Inflammatory macrophage treated with lipopolysaccharide for 4 hours (primary cell): ENCODE measurements at places on chromosomes 3 and 15.

DNA sequence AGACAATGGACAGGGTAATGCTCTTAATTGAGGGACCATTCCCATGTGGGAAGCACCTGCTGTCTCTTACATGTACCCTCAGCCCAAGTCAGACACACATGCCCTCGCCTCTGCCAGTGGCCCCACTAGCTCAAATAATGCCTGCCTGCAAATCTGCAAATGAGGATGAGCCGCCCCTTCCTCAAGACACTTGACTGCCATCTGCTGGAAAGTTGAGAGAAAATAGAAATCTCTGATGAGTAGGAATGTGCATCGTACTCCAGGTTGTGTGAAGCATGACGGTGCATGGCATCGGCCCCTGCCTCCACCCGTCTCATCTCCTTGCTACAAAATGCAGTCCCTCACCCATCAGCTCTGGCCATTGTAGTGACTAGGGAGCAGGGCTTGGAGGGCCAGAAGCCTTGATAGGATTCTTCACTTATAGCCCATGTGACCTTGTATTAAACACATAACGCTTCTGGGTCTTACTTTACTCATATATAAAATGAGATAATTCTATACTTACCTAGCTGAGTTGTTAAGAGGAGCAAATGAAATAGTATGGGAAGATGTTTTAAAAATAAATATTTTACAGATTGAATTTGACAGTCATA is 6.3 kb upstream of the SCN5A start:
- DNase-seq: peak; percentile 37

- DNase-seq: no peak
These were observed 62.4 kb downstream of the BOC start for GRCh38 chr3:113273604-113274378.

DNA sequence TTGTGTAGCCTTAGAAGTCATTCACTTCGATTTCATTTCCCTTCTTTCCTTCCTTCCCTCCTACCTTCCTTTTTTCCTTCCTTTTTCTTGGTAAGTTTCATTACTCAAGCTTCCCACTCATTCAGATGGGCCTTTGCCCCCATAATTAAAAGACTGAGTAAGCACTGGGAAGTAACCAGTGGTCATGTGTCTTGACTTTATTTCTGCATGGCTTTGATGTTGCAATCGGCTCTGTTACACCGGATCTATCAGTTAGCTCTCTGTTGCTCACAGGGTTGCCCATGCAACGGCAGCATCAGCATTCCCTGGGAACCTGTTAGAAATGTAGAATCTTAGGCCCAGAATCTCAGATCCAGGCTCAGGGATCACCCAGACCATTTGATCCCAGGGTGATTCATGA is 25.6 kb upstream of the LARS2 start:
- DNase-seq: peak; percentile 92

GRCh38 chr3:9101286-9101685 is 138.0 kb upstream of the RAD18 start:
- DNase-seq: no peak

GRCh38 chr3:60017631-60018030 is 967.8 kb upstream of the CFAP20DC start:
- DNase-seq: no peak

DNA sequence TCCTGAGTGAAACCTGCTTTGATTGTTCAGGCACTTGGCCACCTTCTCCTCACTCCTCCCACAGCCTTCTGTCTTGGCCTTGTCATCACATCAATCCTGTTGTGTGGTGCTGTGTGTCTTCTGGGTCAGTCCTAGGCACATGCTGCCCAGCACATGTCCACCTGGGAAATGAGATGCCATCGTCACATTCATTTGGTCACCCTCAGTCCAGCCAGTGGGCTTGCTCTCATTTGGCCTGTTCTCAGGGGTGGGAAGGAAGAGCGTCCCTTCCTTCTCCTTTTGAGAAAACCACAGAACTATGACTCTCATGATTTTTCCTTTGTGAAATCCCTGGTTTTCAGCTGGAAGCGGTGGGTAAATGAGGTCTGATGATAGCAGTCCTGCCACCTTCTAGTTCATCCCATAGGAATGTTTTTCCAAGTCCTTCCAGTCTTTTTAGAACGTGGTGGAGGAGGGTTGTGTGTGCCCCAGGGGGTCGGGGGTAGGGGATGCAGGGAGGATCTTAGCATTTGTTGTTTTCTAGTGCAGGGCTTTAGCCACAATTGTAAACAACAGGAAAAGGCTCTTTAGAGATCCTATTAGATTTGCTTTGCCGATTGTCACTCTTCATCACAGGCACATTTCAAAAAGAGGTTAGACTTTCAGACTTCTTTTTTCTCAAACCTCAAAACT is 8.4 kb upstream of the PLA1A start:
- peak; percentile 97 for DNase-seq

GRCh38 chr15:92100751-92101150 is 247.2 kb downstream of the SLCO3A1 start:
- no peak for DNase-seq

- DNase-seq: peak; percentile 91
These were observed 132.2 kb downstream of the KLF13 start for GRCh38 chr15:31458596-31459399.

- DNase-seq: no peak
These were observed 30.2 kb upstream of the ATOSA start for GRCh38 chr15:52709187-52709981.

- DNase-seq: no peak
These were observed 620.8 kb upstream of the MDFIC2 start for GRCh38 chr3:70933105-70933810.

- DNase-seq: no peak
These were observed 58.2 kb downstream of the PCSK6 start for GRCh38 chr15:101431301-101431700.

DNA sequence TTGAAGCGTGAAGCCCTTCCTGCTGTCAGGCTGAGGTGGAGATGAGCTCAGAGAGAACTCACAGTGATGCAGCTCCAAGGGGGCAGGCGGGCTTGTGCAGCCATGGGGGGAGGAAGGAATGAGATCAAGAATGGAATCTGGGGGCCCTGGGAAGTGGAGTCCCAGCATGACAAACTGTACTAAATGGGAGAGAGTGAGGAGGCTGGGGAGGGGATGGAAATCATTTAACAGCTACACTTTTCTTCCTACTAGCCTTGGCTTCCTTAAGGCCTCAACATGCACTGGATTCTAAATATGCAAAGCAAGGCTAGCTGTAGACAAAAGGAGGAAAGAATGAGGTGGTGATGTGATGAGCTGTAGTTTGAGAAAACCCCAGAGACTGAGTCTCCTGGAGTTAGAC is 133.9 kb downstream of the EEFSEC start:
- DNase-seq: no peak

GRCh38 chr15:99969261-99969920 is 236.2 kb upstream of the LYSMD4 start:
- no peak for DNase-seq

- DNase-seq: no peak
These were observed 258.7 kb upstream of the CTNNB1 start for GRCh38 chr3:40940651-40941050.

DNA sequence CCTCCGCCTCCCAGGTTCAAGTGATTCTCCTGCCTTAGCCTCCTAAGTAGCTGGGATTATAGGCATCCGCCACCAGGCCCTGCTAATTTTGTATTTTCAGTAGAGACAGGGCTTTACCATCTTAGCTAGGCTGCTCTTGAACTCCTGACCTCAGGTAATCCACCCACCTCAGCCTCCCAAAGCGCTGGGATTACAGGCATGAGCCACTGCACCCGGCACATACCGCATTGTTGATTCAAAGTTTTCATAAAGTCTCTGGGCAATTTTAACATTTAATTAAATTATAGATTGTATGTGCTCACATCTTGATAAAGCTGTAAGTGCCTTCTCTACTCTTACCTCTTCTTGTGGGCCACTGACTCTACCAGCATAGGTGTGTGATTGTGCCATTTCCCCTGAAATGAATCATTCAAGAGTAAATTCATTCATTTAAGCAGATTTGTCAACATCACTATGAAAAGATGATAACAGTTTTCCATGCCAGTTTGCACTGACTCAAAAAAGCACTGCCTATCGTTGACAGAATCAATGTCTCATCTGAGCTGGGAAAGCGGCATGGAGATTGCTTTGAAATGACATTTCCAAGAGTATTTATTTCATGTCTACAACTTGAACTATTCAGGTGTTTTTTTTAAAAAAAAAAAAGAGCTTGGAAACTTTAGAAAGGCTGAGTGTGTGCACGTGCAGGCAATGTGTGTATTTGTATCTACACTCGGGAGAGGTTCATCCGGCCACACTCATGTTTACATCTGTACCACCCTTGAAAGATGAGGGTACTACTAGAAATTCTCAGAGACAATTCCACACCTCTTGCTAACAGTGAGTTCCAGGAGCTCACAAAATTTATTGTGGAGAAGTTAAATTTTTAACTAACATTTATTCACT is 3.5 kb downstream of the BCL2A1 start:
- peak; percentile 55 for DNase-seq

DNA sequence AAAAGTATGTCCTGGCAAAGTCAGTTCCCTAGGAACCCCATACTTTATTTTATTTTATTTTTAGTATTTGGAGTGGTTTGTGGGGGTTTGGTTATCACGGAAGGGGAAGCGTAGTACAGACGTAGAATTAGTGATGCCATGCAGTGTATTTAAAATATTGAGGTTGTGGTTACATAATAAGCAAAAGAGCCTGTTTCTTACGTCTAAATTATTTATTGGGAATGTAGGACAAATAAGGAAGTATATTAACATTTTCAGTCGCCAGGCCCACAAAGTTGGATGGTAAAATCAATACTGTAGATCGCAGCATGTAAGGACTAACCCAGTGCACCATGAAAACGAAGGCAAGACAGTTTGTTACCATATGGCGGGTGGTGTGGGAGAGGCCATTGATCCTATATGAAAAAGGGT is 558 bp downstream of the DTWD1 start:
- peak; percentile 11 for DNase-seq

- no peak for DNase-seq
These were observed 751 bp upstream of the RPS17 start for GRCh38 chr15:82540984-82541431.

DNA sequence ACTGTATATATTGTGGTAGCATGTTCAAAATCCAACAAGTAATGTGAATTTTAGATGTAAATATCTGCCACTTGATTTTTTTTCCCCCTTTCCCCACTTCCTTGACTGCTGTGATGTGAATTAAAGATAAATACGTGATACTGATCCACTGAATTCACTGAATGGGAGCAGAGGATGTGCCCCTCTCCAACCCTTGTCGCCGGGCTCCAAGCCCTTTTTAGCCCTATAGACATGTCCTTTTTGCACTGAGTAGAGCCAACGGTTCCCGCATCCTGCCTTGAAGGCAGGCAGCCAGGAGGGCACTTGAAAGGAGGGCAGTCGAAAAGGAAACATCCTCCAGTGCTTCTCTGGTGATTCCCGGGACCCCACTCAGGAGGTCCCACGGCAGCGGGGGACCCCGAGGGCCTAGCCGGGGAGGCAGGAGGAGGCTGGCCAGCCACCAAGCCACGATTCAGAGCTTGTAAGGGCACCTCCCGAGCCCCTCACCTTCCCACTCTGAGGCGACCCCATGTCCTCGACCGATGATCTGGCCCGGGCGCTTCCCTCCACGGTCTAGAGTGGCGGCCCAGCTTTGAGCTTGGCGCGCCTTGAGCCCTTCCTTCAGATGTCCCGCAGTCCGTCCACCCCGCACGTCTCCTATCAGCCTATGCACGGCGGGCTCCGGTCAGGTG is 901 bp upstream of the MANF start:
- DNase-seq: peak; percentile 27

GRCh38 chr3:171297951-171298350 is 162.3 kb downstream of the TNIK start:
- DNase-seq: no peak

DNA sequence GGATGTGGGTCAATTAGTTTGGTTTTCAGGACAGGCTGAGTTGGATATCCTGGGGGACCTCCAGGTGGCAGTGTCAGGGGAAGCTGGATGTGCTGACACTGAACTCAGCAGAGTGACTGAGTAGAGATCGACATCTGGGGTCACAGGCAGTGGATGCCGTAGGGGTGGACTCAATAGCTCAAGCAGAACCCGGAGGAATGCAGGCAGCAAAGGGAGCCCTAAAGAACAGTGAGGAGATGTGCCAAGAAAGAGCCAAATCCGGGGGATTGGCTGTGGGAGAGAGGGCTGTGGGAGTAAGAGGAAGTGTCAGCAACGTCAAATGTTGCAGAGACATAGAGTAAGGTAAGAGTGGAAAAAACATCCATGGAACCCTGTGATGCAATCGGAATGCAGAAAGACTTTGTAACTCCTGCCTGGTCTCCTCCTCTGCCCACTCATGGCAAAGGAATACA is 11.6 kb downstream of the CCR5AS start:
- peak; percentile 98 for DNase-seq

GRCh38 chr3:42980909-42981308 is 1.8 kb downstream of the GASK1A start:
- DNase-seq: peak; percentile 15

- no peak for DNase-seq
These were observed 133.8 kb upstream of the LRTM1 start for GRCh38 chr3:55061720-55062034.

DNA sequence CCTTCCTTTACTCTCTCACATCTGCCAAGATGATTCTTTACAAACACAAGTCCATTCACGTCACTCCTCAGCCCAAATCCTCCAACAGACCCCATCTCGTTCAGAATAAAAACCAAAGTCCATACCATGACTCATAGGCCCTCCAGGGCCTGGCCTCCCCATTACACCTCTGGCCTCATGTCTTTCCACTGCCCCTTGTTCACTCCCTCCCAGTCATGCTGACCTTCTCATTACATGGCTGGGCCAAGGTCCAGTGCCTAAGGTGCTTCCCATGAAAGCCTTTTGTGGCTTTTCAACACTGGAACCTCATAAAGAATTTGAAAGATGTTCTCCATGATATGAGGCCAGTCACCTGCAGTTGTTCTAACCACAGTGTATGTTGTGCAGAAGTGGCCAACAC is 44.5 kb downstream of the NEK10 start:
- DNase-seq: no peak

- DNase-seq: peak; percentile 49
These were observed 8.4 kb downstream of the SNAP23 start for GRCh38 chr15:42503825-42504224.

- no peak for DNase-seq
These were observed 12.2 kb downstream of the DUOX2 start for GRCh38 chr15:45101749-45102148.

GRCh38 chr3:7728566-7729519 is 772.8 kb upstream of the LMCD1 start:
- no peak for DNase-seq

GRCh38 chr3:54257125-54257720 is 134.9 kb downstream of the CACNA2D3 start:
- no peak for DNase-seq

GRCh38 chr3:30708472-30708871 is 102.1 kb downstream of the TGFBR2 start:
- DNase-seq: no peak

- no peak for DNase-seq
These were observed 26.6 kb downstream of the IDH2 start for GRCh38 chr15:90075420-90076289.

GRCh38 chr3:160471892-160472291 is 22.3 kb upstream of the TRIM59 start:
- no peak for DNase-seq

GRCh38 chr3:134748698-134749097 is 46.4 kb upstream of the EPHB1 start:
- DNase-seq: no peak

- DNase-seq: peak; percentile 34
These were observed 11.4 kb downstream of the CLK3 start for GRCh38 chr15:74626752-74627692.

GRCh38 chr3:113802795-113803455 is 35.7 kb upstream of the GRAMD1C start:
- no peak for DNase-seq
